ENCODE measurements at places on chromosomes 12 and 14.

GRCh38 chr14:82676403-82676802, 1142.8 kb upstream of the SEL1L start:
- no peak for DNase-seq

DNA sequence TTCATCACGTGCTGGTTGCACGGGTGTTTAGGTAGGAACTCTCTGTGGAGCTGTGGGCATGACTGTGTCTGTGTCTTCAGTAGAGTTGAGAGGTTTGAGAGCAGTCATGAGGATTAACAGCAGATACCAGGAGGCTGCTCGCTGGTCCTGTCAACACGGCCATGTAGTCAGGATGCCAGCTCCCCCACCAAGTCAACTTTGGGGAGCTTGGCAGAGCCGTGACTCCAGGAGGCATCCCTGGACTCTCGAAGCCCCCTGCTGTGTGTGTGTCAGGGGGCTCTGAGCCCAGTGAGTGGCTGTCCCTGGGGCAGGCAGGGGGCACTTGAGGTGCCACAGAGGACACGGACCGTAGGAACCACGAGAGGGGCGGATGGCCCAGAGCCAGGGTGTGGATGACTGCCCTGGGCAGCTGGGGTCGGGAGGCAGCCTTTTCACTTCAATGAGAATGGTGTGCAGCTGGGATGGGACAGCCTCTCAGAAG, 7.2 kb upstream of the GPR132 start:
- DNase-seq = no peak

DNA sequence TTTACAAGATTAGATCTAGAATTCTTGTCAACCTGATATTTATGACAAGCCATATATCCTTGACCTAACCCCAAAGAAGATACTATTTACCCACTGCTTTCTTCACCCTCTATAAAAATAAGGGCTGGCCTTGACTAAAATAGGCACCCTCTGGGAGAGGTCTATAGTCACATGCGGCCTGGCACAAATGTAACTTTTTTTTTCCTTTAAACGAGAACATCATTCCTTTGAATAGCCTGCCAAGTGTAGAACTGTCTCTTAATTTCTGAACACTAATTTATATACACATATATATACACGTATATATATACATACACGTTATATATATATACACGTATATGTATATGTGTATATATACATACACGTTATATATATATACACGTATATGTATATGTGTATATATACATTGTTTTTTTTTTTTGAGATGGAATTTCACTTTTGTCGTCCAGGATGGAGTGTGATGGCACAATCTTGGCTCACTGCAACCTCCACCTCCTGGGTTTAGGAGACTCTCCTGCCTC, 18.6 kb downstream of the PPTC7 start:
- DNase-seq = no peak

GRCh38 chr12:71438670-71439361, 782 bp upstream of the LGR5 start:
- no peak for DNase-seq

DNA sequence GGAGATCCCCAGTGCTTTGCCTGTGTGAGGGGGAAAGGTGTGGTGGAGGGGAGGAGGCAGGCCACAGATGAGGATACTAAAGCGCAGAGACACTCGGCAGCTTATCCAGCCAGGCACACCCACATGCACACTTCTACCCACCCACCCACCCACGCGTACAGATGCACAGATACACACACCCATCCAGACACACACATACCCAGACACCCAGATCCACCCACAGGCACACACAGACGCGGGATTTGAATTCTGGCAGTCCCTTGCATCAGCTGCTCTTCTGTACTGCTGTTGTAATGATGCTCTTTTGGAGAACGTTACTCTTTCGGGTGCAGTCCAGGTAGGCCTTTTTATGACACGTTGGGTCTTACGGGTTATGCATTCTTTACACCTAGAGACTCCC, 55.7 kb upstream of the RD3L start:
- DNase-seq = no peak

Measured in caudate nucleus (tissue), 63 donors.